ENCODE measurements at places on chromosomes 11 and 22. TPM values are rescaled to one million over a fixed set of nuclear protein-coding genes. Genes with fewer than 3 reads are reported as not detected.

DNA sequence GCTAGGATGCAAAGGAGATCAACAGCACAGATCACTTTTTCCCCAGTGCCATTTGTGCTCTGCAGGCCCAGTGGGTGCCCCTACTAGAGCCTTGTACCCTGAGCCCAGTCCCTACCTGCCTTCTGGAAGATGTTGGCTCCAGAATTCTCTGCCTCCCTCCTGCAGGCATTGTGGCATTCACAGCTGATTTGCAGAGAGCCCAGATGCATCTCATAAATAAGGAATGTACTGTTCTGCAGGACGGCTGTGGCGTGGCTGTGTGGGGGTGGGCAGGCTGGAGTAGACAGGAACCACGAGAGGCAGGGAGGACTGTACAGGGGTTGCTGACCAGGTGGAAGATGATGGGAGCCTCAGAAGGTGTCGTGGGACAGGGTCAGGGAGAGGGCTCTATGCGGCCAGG lies 11.2 kb upstream of the MIAT start:
- DNase-seq, result no peak

- DNase-seq, result no peak
These were observed 9.0 kb downstream of the PAMR1 start for GRCh38 chr11:35516403-35516802.

The DSCAML1 gene
- 0.31 TPM for total RNA-seq

- DNase-seq, result no peak
These were observed 9.3 kb downstream of the SLC37A2 start for GRCh38 chr11:125072218-125072960.

- no peak for DNase-seq
These were observed 3.8 kb downstream of the CSNK2A3 start for GRCh38 chr11:11349106-11349825.

GRCh38 chr11:85718991-85719807 lies 33.2 kb upstream of the CCDC89 start:
- no peak for DNase-seq

GRCh38 chr11:14148653-14149273 lies 186.2 kb downstream of the SPON1 start:
- peak; percentile 65 for DNase-seq

DNA sequence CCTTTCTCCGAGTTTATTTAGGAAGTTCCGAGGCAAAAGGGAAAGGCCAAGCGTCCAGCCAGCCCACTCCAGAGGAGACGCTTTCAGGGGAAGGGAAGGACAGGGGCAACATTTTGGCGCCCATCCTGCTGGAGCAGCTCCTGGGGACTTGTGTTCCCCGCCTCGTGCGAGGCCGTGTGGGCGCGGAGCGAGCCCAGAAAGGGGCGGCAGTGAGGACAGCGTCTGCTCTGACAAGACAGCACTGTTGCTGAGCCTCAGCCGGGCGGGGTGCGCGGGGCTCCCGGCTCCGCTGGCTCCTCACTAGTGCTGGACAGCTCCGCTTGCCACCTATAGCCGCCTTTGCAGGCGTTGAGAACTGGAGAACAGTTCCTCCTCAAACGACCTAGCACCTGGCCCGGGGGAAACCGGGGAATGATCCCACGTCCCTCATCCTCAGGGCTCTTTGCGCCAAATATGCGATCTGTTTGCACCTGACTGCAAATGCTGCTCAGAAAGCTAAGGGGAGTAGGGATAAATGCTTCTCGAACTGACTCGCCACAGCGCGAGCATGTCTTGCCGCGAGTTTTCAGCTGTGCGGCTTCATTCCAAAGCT lies 722 bp upstream of the GUCY1A2 start:
- no peak for DNase-seq

The HTR3B gene
- total RNA-seq, result not detected

The BMAL1 gene
- 11.8 TPM for total RNA-seq

- DNase-seq, result no peak
These were observed 412.3 kb downstream of the BRD1 start for GRCh38 chr22:49415151-49415951.

The TRIM6 gene
- total RNA-seq, result 2.7 TPM

GRCh38 chr11:95788921-95789505 lies 569 bp downstream of the FAM76B start:
- DNase-seq, result peak; percentile 66

The RASSF10 gene
- 33.8 TPM for total RNA-seq

The CAT gene
- total RNA-seq, result 61.7 TPM

DNA sequence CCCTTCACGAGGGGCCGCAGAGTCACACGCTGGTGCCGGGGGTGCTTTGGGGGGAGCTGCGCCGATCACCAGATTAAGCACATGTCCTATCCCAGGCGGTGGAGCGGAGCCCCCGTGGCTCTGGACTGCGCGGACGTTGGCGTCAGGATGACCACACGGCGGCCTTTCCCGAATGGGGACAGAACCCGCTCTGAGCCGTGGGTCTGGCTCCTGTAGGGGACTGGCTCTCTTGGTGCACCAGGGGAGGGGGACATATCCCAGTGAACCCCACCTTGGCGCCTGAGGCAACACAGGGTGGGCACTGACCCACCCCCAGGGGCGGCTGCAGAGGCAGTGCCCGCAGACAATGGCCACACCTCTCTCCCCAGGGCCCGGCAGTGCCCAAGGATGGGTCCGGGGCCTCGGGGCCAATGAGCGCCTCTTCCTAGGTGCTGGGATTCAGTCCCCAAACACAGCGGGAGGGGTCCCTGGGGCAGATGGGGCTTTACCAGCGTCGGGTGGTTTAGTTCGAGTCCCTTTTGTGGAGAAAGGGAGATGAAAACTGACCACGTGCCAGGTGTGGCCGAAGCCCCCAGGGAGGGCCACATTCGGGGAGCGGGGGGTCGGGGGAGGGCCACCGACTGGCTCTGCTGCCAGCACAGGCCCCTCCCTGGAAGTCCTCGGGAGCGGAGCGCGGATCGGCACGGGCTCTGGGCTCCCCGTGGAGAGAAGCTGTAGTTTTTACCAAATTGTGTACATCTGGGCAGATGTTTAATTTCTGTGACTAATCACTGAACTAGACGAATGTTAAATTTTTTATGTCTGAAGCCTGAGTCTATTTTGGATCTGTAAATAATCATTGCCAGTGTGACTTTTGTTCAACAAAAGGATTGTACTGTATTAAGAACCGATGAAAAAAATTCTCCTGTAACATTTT lies 58.9 kb downstream of the GRAMD4 start:
- DNase-seq, result no peak

The ANO9 gene
- total RNA-seq, result 94.0 TPM

DNA sequence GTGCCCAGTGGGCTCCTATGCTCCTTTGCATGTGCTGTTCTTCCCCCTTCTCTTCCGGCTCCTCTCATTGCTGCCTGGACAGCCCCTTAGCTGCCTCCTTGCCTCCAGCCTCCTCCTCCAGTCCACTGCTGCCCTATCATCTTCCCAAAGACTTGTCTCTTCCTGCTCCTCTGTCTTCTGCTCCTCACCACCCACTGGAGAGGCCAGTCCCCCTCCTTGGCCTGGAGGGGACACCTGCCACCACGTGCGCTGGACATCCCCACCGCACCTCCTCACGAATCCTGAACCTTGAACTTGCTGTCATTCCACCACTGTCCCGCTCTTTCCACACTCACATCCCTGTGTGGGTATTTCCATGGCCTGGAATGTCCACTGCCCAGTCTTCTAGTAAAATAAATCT lies 49.8 kb downstream of the MICAL2 start:
- DNase-seq, result no peak

GRCh38 chr11:97574976-97575665 lies 1185.3 kb downstream of the JRKL start:
- DNase-seq, result no peak

GRCh38 chr11:129042503-129042902 lies 99.8 kb upstream of the TP53AIP1 start:
- no peak for DNase-seq
